ENCODE measurements at places on chromosomes 3 and 15.

GRCh38 chr15:100297812-100298211, 44.0 kb downstream of the ADAMTS17 start:
- DNase-seq: no peak

GRCh38 chr3:56800130-56800831, 1.5 kb downstream of the ARHGEF3 start:
- DNase-seq: no peak

- peak; percentile 84 for DNase-seq
Measured at GRCh38 chr3:195204360-195205163, 66.4 kb downstream of the XXYLT1 start.

DNA sequence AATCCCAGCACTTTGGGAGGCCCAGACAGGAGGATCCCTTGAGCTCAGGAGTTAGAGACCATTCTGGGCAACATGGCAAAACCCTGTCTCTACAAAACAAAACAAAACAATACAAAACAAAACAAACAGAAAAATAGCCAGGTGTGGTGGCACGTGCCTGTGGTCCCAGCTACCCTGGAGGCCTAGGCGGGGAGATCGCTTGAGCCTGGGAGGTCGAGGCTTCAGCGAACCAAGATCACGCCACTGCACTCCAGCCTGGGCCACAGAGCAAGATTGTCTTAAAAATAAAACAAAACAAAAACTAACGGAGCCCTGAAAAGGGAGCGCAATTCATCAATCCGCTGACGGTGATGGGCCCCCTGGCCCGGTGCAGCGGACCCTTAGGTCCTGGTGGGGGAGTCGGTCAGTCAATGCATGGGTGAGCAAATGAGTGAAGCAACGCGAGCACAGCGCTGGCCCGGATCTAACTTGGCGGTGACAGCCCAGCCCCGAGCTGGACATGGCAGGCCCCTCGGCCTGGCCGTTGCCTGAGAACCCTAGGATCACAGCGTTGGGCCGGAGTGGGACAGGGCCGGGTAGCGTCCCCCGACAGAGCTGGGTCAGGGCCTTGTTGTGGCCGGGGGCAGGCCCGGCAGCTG, 52.4 kb upstream of the BLM start:
- DNase-seq: no peak

- DNase-seq: no peak
Measured at GRCh38 chr3:85164436-85164835, 205.6 kb downstream of the CADM2 start.

All from SK-N-MC (cell line).